ENCODE measurements at places on chromosomes 13 and 19.
A peak's percentile ranks its signal among the peaks of the same experiment; 100 is the strongest.

- DNase-seq = no peak
These were observed 1.7 kb upstream of the TGFBR3L start for GRCh38 chr19:7912697-7913564.

- DNase-seq = no peak
These were observed 193.9 kb downstream of the KCTD12 start for GRCh38 chr13:76692346-76692745.

- peak; percentile 34 for DNase-seq
These were observed 21.2 kb downstream of the HNRNPM start for GRCh38 chr19:8466018-8466417.

GRCh38 chr19:55384131-55384919 lies at the start of gene TMEM238:
Gene TMEM238, minus strand, starts transcription at chr19:55384292. Its CDS starts 33 bp downstream, at chr19:55384259.
- no peak for DNase-seq

DNA sequence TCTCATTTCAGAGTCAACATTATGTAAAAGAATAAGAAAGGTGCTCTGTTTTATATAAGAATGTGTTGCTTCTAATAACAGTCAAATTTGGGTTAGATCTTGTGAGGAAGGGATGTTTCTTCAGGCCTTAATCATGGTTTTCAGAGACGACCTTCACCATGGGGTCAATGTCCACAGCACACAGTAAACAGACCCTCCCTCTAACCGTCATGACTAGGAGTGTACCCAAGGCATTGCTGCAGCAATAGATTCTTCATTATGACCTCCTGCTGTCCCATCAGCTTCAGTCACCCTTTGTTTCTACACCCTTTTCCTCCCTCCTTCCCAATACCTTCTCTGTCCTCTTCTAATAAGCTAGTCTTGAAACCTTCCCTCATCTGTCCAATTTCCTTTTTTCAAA lies 15.7 kb downstream of the SERPINE3 start:
- no peak for DNase-seq

GRCh38 chr13:67090856-67091255 lies 139.3 kb downstream of the PCDH9 start:
- no peak for DNase-seq

DNA sequence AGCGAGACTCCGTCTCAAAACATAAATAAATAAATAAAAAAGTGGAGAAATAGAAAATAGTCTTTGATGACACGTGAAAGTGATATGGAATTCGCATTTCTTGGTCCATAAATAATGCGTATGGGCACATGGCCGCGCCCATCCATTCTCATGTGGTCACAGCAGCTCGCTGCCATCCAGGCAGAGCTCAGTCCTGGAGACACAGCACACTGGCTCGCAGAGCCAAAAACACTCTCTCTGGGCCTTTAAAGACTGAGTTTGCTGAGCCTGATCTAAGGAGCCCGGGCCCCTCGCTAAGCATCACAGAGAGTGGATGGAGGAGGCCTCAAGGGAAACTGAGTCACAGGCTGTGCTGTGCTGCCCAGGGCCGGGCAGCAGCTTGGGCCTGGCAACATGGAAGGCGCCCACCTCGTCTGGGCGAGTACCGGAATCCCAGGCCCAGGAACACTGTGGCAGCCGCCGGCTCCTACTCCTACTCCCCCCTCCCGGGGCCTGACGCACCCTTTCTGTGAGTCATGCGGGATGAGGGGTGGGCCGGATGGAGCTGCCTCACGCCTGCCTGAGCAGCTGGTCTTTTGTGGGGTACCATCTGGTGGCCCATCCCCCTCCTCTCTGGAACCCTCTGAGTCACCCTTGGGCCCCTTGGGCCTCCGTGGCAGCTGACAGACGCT lies 28.9 kb upstream of the CACTIN start:
- DNase-seq = peak; percentile 96

DNA sequence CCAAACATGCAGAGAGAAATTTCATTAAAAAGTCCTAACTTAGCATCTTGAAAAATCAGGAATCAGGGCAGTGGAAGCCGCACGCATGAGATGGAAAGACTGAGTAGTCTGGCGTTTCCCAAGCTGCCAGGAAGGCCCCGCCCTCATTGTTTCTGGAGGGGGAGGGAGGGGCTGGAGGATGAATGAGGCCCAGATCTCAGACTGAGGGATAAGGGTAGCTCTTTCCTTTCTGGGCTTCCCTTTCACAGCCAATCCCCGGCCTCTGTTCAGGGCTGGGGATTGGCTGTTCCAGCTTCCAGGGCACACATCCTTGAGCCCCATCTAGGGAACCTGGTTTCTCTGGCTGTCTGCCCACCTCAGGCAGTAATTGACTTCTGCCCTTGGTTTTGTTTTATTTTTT lies 7.3 kb downstream of the C19orf53 start:
- DNase-seq = peak; percentile 95

DNA sequence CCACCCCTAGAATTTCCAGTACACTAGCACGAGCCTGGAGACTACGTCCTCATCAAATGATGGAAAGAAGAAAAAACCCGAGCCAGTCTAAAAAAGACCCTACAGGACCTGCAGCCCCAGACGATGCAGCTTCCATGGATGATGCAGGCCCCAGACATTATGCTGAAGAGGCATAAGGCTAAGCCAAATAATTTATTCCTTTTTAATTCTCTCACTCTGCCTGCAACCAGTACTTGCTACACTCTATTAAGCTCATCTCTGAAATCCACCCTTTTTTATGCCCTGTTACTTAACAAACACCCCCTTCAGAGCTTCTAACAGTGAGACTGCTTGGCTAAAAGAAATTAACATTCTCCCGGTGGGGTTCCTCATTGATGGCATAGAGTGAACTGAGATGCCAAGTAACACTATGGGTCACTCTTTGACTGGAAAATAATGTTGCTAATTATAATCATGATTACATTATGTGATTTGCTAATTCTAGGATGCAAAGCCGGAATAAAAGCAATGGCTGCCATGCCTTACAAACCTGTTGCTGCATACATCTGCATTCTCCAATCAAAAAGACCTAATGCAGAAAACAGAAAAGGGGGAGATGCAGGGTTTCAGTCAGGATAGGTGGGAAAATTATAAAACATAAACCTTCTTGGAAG lies 1462.4 kb downstream of the UQCRFS1 start:
- DNase-seq = no peak

DNA sequence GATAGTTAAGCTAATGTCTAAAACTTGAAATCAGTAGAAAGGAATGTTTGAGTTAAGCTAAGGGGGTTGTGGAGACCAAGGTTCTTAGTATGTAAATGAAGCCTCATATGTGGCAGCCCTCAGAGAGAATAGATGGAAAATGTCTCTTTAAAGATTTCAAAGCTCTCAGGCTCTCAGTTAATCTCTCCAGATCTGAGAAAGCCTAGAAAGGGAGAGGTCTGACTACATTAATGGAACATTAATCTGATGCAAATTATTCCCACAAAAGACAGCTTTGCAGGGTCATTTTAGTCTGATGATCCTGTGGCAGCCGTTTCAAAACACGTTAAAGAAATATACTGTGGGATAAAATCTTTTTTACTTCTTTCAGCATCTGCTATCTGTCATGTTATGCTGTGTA lies 267.0 kb downstream of the SLC7A1 start:
- no peak for DNase-seq

- DNase-seq = no peak
These were observed 12.4 kb upstream of the JUND start for GRCh38 chr19:18293642-18294466.

GRCh38 chr13:70541451-70541850 lies 433.2 kb upstream of the KLHL1 start:
- DNase-seq = no peak

- no peak for DNase-seq
These were observed 3.0 kb downstream of the TRPM4 start for GRCh38 chr19:49160450-49161189.

GRCh38 chr13:47251771-47252170 lies 354.9 kb upstream of the HTR2A start:
- DNase-seq = peak; percentile 34

DNA sequence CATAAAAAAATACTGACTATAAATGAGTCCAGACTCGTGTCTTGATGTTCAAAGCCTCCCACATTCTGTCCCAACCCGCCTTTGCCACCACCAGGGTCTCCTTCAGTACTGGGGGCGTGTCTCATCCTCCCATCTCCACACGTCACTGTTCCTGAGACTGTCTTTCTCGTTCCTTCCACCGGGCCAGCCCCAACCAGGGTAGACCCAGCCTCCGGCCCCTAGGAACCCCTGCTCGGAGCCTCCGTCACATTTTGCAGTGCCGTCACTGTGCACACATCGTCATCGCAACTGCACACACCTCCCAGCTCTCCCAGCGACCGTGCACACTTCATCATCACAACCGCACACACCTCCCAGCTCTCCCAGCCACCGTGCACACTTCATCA lies 73.4 kb downstream of the SPACA7 start:
- no peak for DNase-seq

DNA sequence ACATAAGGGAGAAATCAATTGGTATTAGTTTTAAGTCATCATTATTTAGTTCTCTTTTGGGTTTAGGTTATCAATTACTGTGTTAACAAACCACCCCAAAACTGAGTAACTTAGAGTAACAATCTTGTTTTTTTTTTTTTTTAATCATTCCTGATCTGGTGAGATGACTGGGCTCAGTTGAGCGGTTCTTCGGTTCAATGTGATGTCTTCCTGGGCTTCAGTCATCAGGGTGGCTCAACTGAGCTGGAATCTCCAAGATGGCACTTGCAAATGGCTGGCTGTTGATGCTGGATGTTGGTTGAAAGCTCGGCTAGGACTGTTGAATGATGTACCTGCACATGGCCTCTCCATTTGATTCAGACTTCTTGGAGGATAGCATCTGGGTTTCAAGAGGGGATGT lies 3.2 kb upstream of the TARM1 start:
- DNase-seq = no peak

GRCh38 chr13:27833206-27833605 lies 40.9 kb downstream of the GSX1 start:
- DNase-seq = no peak

DNA sequence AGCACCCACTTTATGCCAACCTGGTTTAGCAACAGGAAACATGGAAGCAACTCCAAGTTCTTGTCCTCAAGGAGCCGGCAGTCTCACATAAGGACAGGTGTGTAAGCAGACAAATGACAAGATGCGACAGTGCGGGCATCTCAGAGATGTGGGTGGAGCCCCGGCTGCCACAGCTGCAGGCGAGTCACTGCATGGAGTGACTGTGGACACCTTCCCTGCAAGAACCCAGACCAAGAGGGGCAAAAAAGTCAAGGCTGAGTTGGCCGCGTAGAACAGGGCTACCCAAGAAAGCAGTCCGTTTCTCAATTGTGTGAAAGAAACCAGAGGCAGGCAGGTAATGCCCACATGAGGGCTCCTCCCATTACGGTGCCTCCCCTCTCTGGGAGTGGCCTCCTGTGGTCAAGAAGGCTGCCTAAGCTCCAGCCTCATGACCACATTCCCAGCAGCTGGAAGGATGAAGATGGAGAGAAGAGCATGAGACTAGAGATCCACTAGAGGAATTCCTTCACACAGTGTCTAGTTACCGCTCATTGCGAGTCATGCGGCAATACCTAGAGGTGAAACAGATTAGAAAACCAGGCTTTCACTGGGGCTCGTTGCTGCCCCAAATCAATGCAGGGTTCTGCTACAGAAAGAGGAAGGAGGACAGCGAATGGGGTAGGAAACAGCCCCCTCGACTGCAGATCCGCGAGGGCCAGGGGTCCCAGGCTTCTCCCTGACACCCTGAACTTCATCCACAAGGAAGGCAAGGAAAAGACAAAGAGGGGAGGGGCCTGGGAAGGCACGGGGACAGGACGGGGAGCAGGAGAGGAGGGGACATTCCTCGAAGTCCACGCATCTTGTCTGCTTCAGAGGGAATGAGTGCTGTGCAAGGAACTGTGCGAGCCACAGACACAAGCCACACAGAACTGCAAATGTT lies 80.2 kb downstream of the SPACA7 start:
- no peak for DNase-seq

DNA sequence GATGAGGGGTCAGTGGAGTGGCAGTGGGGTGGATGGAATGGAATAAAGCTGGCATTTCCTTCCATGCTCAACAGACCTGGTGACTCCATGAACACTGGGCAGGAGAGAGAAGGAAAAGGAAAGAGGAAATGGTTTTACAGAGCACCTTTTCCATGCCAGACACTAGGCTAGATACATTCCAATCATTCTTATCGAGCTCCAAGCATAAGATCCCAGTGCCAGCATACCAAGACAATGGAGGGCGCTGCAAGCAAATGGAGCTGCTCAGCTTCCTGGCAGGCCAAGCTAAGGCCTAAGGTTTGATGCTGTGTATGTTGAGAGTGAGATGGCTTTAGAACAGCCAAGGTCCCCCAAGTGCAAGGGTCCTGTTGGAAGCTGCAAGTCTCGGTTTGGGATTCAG lies 113.2 kb downstream of the HSPH1 start:
- DNase-seq = peak; percentile 32

DNA sequence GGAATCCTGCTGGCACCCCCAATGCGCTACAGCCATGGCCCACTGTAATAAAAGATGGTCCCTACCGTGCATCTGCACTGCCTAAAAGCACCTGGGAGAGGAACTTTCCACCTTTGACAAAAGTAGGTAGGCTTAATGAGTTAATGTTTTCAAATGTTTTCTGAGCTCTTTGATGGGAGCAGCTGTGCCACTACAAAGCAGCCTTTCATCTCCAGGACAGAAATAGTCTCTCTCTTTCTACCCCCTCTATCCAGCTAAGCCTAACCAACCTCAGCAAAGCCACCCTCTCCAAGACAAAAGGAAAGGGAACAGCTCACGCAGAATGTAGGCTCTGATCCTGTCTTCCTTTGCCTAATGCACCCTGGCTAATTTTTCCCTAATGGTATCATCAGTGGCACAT lies 560.2 kb downstream of the UQCRFS1 start:
- DNase-seq = no peak

- DNase-seq = no peak
These were observed 7.0 kb downstream of the KLF5 start for GRCh38 chr13:73065665-73066340.

GRCh38 chr13:108195146-108195545 lies 20.2 kb downstream of the LIG4 start:
- peak; percentile 8 for DNase-seq

GRCh38 chr13:103033999-103034398 lies 32.2 kb downstream of the SLC10A2 start:
- no peak for DNase-seq

DNA sequence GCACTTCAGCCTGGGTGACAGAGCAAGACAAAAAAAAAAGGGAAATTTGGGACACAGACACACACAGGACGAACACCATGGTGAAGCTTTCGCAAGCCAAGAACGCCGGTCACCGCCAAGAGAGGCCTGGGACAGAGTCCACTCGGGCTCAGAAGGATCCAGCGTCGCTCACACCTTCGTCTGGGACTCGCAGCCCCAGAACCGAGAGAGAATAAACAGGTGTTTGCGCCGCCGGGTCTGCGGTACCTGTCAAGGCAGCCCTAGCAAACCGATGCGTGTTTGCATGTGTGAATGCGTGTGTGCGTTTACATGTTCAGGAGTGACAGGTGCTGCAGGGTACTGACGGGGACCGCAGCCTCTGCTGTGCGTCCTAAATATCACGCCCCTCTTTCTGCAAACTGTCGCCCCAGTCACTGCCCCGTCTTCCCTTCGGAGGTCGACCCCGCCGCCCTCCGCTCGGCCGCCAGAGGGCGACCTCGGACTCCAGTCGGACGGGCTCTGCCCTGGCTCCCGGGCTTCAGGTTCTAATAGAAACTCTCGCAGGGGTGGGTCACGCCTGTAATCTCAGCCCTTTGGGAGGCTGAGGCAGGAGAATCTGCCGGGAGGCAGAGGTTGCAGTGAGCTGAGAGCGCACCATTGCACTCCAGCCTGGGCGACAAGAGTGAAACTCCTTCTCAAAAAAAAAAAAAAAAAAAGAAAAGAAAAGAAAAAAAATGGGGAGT lies 11.8 kb upstream of the CSNK1G2 start:
- DNase-seq = peak; percentile 74

GRCh38 chr13:29521336-29521735 lies 74.2 kb downstream of the SLC7A1 start:
- DNase-seq = no peak

GRCh38 chr13:72652681-72653080 lies 74.7 kb downstream of the MZT1 start:
- DNase-seq = no peak
